ENCODE measurements at places on chromosomes 4 and X.
A peak's percentile ranks its signal among the peaks of the same experiment; 100 is the strongest.

DNA sequence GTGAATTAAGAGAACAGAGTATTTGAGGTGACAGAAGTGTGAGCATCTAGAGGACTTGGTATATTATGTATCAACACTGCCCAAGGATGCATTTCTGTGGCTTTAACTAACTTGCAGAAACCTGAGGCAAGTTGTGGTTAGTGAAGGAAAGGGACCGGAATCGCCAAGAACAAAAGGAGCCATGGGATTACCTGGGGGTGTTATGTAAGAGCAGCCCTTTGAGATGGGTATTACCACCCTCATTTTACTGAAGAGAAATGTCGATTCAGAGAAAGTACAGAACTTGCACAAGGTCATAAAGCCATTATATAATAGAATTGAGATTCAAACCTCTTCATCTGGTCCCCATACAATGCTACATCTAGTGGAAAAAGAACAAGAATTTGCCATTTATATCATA is 14.3 kb downstream of the TENM3 start:
- DNase-seq, result no peak

GRCh38 chrX:116499780-116500179 is 37.0 kb upstream of the CT83 start:
- DNase-seq, result no peak

- peak; percentile 69 for DNase-seq
These were observed 40.6 kb downstream of the FAM149A start for GRCh38 chr4:186144946-186145569.

- peak; percentile 93 for DNase-seq
These were observed 62.4 kb upstream of the UGT2B15 start for GRCh38 chr4:68732653-68733466.

- DNase-seq, result no peak
These were observed 33.3 kb downstream of the FRYL start for GRCh38 chr4:48746608-48747362.

GRCh38 chr4:76702440-76703122 is 195.4 kb downstream of the SOWAHB start:
- no peak for DNase-seq

- no peak for DNase-seq
These were observed 168.4 kb downstream of the KCNIP4 start for GRCh38 chr4:21780148-21780547.

All from Caki2 (cell line).